Cardiac septum (tissue), 1 donor: ENCODE measurements at places on chromosomes 3 and 15. TPM values are rescaled to one million over a fixed set of nuclear protein-coding genes. Genes with fewer than 3 reads are reported as not detected.

GRCh38 chr3:120198305-120198878 is 86.6 kb downstream of the GPR156 start:
- DNase-seq, result no peak

TMEM40 gene
- total RNA-seq, result 0.54 TPM

ERC2 gene
- total RNA-seq, result 6.2 TPM

CLRN1 gene
- total RNA-seq, result not detected

- no peak for DNase-seq
Measured at GRCh38 chr15:90808517-90809235, 59.7 kb upstream of the FURIN start.

DNA sequence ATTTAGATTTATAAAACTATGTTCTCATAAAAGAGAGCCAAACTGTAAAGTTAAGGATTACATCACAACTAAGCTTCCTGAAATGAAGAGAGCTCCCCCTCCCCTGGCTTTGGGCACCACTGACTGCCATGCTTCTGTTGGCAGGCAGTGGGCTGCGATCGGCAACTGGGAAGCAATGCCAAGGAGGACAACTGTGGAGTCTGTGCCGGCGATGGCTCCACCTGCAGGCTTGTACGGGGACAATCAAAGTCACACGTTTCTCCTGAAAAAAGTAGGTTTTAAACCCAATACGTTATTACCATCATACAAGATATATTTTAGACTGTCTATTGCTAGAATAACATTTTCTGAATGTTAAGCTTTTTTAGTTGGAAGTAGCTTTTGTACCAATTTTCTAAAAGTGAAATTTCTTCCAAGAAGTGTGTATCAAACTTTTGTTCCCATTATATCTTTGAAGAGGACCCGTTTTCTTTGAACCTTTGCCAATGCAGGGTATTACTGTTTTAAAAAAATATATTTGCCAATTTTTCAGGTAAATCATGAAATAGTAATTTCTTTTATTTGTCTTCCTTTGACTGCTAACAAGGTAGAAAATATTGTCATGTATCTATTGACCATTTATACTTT is 184.1 kb downstream of the ADAMTSL3 start:
- no peak for DNase-seq

DNA sequence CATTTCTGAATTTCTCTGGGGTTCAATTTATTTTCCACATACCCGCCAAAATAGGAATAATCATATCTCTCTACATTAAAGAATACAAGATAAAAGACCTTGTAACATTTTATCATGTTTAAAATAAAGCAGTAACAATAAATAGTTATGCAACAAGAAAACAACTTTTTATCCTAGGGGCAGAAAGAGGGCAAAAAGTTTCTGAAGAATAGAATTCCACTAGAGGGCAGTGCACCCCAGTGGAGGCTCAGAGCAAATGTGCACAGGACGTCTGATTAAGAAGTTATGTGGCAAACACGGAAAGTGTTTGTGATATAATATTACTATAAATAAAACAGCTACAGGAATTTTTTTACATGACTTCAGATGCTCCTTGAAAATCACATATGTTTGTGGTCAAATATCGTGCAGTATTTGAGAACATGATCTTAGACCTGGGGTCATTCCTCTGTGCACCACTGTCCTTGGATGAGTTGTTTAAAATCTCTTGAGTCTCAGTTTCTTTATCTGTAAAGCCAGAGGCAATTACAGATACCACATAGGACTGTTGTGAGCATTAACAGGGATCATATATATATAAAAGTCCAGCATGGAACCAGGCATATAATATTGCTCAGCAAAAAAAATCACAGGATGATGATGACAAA is 13.2 kb upstream of the PIK3R4 start:
- no peak for DNase-seq
